ENCODE measurements at places on chromosomes 4 and X.

- DNase-seq, result no peak
Measured at GRCh38 chrX:48728653-48729052, 32.1 kb downstream of the SUV39H1 start.

GRCh38 chr4:103449296-103450023 lies 251.3 kb upstream of the CENPE start:
- DNase-seq, result no peak

- no peak for DNase-seq
Measured at GRCh38 chrX:10282490-10282889, 125.7 kb downstream of the CLCN4 start.

DNA sequence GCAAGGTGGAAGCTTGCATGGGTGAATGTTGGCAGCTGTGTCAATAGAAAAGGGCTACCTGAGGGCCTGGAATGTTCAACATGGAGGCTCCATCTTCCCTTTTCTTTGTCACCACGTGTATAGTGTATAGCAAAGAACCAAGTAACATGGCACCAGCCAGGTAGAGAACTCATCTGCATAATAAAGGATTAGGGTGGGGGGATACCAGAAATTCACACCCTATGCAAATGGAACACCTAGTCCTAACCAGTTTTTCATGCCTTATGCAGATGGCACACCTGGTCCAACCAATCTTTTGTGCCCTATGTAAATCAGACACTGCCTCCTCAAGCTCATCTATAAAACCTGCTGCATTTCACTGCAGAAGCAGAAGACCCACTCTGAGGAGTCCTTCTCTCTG lies 169.6 kb upstream of the GLRA2 start:
- no peak for DNase-seq

DNA sequence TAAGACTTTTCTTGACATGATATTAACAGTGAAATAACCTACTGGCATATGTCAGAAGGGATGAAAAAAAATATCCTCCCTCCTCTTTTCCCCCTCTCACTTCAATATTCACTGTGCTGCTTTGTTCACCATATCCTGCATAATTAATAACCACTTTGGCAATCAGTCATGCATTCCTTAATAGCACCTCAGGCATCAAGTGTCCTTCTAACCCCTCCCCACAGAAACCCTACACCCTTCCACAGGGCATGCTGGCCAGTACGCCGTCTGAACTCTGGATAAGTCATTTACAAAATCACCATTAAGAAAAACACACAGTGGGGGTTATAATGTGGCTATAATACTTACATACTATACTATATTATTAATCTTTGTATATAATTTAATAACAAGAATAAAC lies 165.9 kb downstream of the PDGFC start:
- DNase-seq, result no peak
